ENCODE measurements at places on chromosomes 6 and 20.

- DNase-seq: no peak
Measured at GRCh38 chr6:128727500-128727899, 155.4 kb upstream of the LAMA2 start.

DNA sequence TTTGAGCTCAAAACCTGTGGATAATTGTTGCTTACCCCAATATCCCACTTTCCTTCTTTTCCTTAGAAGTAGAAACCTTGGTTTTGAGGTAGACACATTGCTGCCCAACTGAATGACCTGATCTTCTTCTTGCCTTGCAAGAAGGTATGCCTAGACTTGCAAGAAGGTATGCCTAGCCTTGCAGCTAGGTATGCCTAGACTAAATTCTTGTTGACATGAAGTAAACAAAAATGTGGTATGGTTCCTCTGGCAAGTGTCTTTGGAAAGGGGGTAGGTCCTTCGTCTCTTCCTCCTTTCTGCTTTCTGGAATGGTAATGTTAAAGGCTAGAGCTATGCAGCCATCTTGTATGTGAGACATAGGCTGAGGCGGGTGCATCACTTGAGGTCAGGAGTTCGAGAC, 129.2 kb downstream of the GMPR start:
- no peak for DNase-seq

DNA sequence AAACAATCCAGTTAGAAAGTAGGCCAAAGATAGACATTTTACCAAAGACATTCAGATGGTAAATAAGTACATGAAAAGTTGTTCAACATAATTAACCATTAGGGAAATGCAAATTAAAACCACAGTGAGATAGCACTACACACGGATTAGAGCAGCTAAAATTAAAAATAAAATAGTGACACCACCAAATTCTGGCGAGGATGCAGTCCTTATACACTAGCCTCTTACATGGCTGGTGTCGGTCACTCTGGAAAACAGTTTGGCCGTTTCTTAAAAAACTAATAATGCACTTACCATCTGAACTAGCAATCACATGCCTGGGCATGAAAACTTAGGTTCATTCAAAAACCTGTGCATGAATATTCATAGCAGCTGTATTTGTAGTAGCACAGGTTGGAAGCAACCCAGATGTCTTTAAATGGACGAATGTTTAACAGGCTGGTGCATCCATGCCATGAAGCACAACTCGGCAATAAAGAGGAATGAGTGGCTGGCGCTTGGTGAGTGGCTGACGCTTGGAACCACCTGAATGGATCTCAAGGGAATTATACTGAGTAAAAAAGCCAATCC, 77.0 kb downstream of the FAM120B start:
- no peak for DNase-seq

DNA sequence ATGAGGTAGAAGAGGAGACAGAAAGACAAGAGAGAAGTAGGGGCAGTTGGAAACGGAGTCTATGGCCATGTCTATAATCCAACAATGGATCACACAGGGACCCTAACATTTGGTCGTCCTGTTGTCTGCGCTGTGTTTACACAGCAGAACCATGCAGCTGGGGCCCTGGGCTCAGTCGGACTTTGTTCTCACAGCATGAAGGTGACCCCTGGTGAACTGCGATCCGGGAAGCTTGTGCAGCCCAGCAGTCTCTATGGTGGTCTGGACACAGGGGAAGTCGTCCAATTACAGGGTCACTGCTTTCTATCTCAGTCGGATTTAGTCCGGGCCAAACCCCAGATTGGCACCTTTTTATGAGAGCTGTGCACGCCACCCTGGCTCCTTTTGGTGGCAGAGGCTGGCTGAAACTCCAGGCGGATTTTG, 153.6 kb downstream of the FOXA2 start:
- no peak for DNase-seq

Measured in renal pelvis (tissue), 12 donors.